ENCODE measurements at places on chromosomes 3 and 15.

DNA sequence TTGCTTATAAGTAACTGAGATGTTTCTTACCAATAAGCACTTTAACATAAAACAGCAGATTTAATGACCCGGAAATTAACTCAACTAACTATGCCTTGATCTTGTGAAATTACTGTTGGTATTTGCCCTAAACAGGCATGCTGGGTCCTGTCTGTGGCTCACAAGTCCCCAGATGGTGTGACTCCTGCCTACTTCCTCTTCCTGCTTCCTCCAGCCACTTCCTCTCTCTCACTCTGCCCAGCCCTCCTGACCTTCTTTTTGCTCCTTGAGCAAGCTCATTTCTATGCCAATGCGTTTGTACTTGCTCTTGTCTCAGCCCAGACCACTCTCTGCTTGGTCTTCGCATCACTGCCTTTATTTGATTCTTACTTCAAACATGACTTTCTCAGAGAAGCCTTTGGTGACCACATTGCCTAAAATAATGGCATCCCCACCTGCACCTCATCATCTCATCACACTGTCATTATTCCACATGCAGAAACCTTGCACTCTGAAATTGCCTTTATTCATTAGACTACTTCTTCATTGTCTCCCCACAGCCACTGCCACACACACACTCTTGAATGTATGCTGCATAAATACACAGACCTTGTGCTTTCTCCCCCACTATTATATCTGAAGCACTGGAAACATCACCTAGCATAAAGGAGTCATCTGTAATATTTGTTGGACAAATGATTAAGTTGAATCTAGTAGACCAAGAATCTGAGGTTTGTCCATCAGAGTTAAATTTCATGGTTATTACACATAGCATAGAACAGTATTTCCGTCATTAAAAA is 256.3 kb upstream of the SEMA6D start:
- DNase-seq = no peak

GRCh38 chr3:99565331-99565730 is 73.1 kb upstream of the COL8A1 start:
- DNase-seq = no peak

- no peak for DNase-seq
Observed at GRCh38 chr15:61318802-61319525, 89.9 kb upstream of the RORA start.

DNA sequence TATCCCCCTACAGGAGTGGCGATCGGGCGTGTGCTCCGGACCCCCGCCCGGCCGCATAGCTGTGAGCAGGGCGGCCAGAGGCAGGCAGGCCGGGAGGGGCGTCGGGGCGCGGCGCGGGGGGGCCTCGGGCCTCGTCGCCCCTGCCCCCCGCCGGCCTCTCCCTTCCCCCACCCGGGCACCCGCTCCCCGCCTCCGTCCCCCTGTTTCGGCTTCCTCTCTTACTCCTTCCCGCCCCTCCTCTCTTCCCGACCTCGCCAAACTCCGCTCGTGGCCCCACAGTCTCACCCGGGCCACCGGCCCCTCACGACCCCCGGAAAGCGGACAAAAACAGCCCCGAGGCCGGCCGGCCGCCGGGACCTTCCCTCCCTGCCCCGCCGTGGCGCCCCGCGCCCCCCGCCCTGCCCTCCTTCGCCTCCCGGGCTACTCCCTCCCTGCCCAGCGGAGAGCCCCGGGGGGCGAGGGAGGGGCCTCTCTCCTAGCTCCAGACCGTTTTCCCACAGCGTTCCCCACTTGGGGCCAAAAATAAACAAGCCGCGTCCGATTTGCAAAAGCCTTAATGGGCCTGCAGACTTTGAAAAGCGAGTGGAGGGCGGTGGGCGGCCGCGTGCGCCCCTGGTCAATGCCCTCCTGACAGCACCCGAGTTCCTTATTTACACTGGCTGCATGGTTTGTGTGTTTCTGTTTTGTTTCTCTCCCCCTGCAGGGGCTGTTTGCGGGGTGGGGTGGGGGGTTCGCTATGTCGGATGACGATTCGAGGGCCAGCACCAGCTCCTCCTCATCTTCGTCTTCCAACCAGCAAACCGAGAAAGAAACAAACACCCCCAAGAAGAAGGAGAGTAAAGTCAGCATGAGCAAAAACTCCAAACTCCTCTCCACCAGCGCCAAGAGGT is 1.0 kb downstream of the UBE2E1 start:
- peak; percentile 50 for DNase-seq

DNA sequence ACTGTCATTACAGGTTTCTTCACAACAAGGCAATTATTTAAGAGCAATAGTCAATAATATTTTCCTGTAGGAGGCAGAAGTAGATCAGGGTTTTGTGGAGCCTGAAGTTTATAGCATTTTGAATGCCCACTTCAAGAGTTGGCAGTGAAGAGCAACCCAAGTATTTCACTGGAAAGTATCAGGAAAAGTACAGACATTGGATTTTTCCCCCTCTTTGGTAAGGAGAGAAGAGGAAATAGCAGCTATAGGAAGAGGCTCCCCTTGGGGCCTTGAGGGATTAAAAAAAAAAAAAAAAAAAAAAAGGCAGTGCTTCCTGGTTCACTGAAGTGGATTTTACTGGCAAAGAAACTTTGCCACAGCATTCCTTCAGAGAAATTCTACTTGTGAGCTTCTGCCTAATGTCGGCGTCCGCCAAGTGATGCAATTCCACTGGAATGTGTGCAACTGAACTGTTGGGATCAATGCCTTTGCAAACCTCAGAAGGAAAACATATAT is 5.7 kb upstream of the CNTN6 start:
- DNase-seq = no peak

DNA sequence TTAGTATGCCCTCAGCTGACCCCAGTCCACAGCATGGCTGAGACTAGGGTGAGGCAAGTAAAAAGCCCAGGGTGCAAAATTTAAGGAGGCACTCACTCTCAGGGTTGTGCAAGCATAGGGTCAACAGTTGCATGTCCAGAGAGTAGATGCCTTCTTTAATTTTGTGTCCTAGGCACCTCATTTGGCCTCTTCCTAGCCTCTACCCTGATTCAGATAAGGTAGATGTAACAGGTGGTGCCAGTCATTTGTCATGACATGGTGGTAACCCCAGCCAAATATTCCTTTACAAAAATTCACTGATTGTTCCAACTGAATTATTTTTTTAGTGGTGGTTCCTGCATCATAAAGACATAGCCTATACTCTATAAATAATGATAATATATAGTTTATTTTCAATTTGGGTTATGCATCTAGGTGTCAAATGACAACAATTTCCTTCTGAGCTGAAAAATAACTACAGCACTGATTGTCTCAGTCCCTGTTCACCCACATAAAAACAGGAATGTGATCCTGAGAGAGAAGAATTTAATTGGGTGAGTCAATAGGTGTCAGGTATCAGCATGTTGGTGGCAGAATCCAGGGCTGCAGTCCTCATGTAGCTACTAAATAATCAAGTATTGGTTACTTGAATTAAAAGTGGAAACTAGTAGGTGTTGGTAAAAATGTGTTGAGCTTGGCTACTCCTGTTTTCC is 44.2 kb upstream of the TIPARP start:
- no peak for DNase-seq

GRCh38 chr3:2540115-2540514 is 441.4 kb downstream of the CNTN4 start:
- peak; percentile 1 for DNase-seq

DNA sequence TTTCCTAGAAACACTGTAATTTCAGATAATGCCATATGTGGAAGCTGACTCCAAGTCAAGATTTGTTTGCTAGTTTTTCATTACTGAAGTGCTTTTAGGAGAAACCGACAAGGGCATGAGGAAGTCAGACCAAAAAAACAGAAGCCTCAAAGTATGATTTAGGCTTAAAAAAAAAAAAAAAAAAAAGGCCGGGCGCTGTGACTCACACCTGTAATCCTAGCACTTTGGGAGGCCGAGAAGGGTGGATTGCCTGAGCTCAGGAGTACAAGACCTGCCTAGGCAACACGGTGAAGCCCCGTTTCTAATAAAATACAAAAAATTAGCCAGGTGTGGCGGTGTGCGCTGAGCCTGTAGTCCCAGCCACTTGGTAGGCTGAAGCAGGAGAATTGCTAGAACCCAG is 11.6 kb downstream of the RPL15 start:
- no peak for DNase-seq

DNA sequence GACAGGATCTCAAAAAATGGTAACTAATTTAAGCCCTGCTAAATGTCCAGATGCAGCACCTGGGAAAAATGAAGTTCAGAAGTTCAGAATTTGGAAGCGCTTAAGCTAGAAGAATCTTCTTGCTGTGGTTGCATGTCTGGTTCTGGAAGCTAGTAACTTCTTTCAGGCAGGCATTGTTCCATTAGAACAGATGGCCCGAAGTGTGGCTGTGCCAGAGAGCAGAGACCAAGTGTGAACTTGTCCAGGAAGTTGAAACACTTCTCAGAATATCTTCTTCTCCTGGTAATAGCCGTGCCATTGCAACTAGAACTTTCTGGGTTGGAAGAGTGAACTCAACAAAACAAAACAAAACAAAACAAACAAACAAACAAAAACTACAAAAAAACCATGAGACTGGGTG is 80.0 kb downstream of the MITF start:
- DNase-seq = no peak

- DNase-seq = no peak
Observed at GRCh38 chr3:184359610-184360009, 1.8 kb downstream of the CLCN2 start.

Measured in erythroblast (primary cell).